T-helper 2 cell (primary cell): ENCODE measurements at places on chromosomes 6 and 20.

- no peak for DNase-seq
Observed at GRCh38 chr6:125871365-125871764, 80.6 kb downstream of the NCOA7 start.

DNA sequence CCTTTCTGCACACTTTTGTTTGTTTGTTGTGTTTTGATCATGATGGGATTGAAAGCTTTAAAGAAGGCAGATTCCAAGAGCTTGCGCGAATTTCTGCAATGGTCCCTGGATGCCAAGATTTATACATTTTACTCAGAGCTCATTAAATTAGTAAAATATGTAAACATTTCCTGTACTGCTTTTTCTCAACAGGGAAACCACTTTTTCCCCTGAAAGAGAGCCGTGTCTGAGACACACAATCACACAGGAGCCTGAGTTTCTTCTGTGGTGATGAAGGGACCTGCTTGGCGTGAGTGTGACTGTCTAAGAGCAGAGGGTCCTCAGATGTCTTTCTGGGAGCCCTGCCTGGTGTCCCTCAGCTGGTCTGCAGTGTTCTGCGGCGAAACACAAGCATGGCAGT is 12.1 kb upstream of the TAGAP start:
- peak; percentile 55 for DNase-seq

GRCh38 chr6:107118976-107119375 is 3.7 kb upstream of the BEND3 start:
- no peak for DNase-seq

GRCh38 chr20:6559791-6560190 is 207.7 kb upstream of the BMP2 start:
- no peak for DNase-seq

- DNase-seq = no peak
Observed at GRCh38 chr20:62581806-62582205, 60.5 kb upstream of the SLCO4A1 start.

- no peak for DNase-seq
Observed at GRCh38 chr6:41442800-41443501, 103.2 kb upstream of the FOXP4 start.
